ENCODE measurements at places on chromosomes 4 and X.

- DNase-seq: no peak
These were observed 28.9 kb downstream of the TMPRSS11E start for GRCh38 chr4:68476191-68476590.

DNA sequence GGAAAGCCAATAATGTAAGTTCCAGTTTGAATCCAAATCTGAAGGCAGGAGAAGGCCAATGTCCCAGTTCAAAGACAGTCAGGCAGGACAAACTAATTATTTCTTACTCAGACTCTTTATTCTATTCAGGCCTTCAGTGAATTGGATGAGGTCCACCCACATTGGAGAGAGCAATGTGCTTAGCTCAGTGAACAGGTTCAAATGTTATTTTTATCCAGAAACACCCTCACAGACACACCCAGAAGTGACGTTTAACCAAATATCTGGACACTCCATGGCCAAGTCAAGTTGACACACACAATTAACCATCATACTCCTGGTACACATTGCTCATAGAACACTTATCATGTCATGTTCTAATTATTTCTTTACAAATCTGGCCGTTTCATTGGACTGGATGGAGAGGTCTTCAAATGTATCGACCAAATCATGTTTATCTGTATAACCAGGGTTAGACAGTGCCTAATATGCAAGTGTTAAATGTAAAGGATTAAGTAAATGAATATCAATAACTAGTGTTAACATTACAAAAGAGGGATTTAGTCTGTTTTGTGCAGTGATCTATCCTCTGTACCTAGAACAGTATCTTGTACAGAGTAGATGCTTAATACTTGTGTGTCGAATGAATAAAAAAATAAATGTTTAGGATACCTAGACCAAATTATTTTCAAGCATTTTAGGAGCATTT lies 27.1 kb upstream of the XK start:
- DNase-seq: no peak

DNA sequence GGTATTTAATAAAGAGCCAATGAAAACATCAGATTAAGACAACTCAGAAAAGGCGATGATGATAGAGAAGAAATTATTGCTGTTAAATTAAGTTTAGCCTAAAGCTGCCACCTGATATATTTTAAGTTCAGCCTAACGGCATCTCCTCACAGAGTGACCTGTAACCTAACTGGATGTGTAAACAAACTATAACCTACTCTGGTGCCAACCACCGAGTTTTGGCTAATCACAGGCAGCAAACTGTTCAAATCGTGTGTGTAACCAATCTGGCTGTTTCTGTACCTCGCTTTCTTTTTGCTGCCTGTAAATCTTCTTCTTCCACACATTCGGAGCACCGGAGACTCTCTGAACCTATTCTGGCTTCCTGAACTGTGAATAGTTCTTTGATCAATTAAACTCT lies 37.8 kb upstream of the MED14 start:
- no peak for DNase-seq

GRCh38 chrX:44261286-44261685 lies 82.2 kb downstream of the EFHC2 start:
- no peak for DNase-seq

- no peak for DNase-seq
These were observed 1.2 kb downstream of the CHIC2 start for GRCh38 chr4:54063229-54063628.

DNA sequence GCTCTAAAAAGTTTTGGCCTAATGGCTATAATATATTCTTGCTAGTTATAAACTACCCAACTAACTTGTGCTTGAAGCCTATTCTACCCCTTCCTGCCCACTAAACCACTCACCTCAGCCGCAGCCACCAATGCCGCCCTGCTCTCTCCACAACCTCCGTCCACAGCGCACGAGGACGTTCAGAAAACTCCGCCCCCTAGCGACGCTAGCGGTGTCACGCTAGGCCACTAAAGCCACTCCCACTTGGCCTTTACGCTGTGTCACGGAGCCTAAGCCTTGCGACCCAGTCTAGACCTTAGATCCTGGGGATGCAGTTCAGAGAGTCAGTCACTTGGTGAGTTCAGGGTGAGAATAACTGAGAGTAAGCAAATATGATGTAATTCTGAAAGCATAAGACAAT lies at the start of gene TEX11:
TEX11 (minus strand) TSS at position 171 of the 400 bp plus-strand sequence. CDS start 922 bp downstream, outside the sequence.
- no peak for DNase-seq
